Activated CD4-positive, alpha-beta T cell treated with anti-CD3 and anti-CD28 coated beads for 4 hours (primary cell): ENCODE measurements at places on chromosomes 3 and 15.

DNA sequence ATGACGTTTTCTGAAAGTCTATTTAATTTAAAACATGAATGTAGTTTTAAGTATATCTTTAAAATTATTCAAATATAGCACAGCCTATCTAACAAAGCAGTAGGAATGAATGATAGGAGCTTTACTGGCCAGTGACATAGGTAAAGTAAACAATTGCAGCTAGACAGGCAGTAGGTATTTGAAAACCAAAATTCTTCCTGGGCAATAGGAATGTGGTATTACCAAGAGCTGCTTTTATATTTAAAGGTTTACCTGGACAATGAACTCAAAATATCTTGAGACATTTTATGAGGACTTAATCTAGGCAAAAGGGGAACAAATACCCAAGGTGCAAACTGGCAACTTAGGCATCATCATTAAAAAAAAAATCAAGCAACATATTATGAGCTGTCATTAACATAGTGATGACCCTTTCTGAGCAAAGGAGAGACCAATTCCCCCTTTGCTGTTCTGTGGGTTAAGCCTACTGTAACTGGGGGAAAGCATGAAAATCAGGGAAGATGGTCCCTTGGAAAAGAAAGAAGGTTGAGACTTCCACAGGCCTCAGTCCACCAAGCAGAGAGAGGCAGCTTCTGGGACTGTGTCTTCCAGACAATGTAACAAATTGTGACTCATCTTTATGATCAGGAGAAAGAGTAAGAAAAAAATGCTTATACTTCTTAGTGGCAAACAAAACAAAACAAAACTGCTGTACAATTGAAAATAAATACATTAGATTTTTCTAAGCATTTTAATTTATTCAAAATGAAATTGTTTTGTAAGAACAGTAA lies 12.9 kb downstream of the ISL2 start:
- no peak for DNase-seq

DNA sequence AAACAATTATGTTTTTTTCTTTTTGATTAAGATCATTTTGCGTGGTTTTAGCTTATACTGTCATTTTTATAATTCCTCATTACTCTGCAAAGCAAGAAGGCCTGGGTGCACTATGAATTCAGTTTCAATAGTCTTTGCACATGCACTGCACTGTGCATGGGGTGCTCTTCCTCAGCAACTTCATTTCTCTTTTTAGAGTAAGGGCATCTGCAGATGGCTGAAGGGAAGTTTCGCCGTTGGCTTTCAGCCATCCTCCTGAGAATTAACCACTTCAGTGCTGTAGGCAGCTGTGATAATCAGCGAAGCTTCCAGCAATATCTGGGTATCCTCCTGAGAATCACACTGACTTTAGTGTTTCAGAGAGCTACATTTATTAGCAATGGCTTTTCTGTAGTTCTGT lies 284.8 kb downstream of the GBE1 start:
- no peak for DNase-seq

GRCh38 chr15:80572337-80572736 lies 122.8 kb upstream of the ABHD17C start:
- DNase-seq = no peak

GRCh38 chr3:160257606-160258005 lies 32.4 kb downstream of the C3orf80 start:
- no peak for DNase-seq

GRCh38 chr15:57692709-57693108 lies 13.8 kb upstream of the POLR2M start:
- no peak for DNase-seq

- DNase-seq = no peak
These were observed 234.3 kb upstream of the CCDC54 start for GRCh38 chr3:107142786-107143575.

DNA sequence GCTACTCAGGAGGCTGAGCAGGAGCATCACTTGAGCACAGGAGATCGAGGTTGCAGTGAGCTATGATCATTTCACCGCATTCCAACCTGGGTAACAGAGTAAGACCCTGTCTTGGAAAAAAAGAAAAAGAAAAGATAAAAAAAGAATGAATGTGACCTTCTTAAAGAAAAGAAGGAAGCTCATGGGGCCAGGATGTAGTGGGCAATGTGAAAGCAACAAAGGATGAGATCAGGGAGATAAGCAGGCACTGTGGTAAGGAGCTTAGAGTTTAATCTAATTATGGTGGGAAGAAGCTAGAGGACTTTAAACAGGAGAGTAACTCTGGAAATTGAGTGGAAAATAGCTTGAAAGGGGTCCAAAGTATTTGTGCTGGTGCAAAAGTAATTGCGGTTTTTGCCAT lies 231.6 kb upstream of the UBE2E2 start:
- no peak for DNase-seq

GRCh38 chr15:25884370-25884769 lies 21.2 kb upstream of the ATP10A start:
- DNase-seq = no peak

DNA sequence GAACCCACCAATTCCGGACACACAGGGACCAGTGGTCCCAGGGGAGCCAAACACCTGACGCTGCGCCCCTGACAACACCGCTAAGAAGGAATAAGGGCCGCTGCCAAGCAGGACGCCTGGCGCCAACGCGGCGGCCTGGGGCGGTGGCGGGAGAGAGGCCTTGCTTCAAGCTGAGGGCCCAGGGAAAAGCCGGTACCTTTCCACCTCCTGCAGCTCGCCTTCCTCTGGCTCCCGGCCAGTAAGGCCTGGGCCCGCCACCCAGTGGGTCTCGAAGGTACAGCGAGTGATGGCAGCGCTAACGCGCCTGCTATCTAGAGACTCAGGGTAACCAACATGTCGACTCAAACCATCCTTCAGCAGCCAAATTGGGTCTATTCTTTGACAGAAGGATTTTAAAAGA lies 1074.1 kb downstream of the SI start:
- DNase-seq = no peak

DNA sequence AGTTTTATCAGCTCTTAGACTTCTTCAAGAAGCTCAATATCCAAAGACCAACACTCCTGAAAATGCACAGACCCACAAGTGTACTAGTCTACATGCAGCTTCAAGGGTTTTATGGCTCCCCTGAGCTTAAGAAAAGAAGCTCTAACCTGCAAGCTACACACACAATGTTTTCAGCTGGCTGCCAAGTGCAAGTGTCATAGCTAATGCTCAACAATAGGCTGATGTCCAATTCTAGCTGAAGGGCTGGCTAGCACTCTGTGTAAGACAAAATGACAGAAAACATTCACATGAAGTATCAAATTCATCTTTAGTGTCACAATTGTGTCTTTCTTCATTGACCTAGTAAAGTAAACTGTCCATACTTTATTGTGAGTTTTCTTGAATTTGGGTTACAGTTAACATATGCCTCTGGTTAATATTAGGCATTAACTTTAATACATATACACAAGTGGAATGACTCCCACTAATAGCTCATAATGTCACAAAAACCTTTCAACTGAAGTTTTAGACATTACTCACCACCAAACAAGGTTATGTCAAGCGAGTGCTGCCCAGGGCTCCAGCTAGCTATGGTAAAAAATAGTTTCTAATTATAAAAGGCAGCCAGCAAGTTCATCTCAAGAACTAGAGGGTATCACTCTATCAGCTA lies 15.1 kb downstream of the ABI3BP start:
- no peak for DNase-seq

- peak; percentile 14 for DNase-seq
These were observed 626 bp downstream of the SEC62 start for GRCh38 chr3:169966951-169967915.

DNA sequence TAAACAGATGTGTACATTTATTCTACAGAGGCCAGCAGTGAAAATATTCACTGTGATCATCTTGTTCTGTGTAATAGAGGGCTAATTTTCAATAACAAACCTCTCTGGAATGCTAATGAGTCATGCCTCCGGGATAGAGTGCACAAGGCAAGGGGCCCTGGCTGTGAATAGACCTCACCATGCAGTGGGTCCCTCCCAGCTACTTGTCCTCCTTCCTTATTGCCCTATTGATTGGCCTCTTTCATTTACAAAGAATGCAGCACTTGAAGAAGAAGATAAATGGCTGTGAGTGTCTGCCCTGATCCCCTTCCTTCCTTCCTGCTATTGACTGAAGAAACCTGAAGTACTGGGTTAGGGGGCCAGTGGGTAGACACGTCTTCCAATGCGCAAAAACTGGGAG lies 436.3 kb downstream of the WDR72 start:
- no peak for DNase-seq

- no peak for DNase-seq
These were observed 10.4 kb downstream of the TMEM44 start for GRCh38 chr3:194622621-194623340.

- no peak for DNase-seq
These were observed 11.2 kb downstream of the SH3GL3 start for GRCh38 chr15:83458381-83458780.

DNA sequence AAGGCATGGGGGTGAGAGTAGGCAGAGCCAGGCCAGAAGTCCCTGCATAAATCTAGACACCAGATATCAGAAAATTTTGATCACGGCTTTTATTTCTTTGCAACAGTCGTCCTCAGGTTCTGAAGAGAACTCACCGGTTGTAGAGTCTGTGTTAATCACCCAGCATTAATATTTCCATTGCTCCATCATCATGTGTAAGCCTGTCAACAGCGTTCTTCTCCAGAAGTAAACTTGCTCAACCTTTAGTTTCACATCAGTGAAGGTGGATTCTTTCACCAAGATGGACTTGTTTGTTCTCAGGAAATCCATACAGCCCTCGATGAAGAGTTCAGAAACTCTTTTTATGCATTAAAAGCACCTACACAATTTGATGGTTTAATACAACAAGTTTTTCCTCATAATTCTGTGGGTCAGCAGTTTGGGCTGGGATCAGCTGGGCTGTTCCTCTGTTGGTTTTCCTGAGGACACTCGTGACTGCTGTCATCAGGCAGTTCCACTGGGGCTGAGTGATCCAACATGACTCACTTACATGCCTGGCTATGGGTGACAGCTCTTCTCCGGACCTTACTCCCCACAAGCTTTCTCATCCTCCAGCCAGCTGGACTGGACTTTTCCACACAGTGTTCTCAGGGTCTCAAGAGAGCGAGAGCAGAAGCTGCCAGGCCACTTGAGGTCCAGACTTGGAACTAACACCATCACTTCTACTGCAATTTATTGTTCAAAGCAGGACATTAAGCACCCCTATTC lies 303.4 kb downstream of the ZNF621 start:
- no peak for DNase-seq

DNA sequence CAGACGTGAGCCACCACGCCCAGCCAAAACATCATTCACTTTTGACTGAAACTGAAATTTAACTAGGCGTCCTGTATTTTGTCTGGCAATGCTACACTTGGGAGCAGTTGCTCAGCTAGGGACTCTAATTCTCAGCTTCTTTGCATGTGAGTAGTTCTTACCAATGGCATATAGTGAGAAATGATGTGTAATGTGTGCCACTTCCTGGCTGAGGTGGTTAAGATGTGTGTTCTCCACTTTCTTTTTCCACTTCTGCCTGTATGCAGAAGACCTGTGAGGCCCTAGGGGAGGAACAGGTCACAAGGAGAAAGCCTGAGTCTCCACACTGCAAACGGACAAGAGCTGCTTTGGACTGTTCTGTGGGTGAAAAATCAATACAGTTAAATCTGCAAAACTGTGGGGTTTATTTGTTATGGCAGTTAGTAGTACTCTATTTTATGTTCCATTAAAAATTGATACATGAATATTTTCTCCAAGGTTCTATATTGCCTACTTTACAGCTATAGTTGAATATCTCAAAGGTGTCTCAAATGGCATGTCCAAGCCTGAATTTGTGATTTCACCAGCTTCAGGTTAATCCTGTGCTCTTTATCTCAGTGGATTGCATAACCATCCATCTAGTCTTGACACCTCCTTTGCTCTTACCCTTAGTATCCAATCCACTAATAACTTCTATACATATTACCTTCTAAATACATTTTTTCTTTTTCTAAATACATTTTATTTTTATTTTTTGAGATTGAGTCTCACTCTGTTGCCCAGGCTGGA lies 59.3 kb downstream of the NR1D2 start:
- DNase-seq = no peak

- no peak for DNase-seq
These were observed at the start of gene CNTN3 for GRCh38 chr3:74614107-74614967. Gene CNTN3 (minus strand): TSS chr3:74614659. CDS start chr3:74521112, 93,547 bp downstream.

DNA sequence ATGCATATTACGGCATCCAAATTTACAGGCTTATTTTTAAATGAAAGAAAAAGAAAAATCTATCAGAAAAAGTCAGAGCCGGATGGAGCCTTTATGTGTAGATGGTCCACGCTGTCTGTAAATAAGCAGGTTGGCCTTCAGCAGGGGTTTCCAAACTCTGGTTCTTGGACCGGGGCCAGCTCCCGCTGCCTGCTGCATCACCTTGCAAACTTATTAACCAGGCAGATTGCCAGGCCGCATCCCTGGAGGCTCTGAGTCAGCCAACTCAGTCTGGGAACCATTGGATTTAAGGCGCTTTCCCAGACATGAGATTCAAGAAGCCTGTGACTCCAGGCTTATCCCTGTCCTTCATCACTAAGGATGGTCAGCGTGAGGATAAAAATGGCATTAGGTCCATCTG lies 212.4 kb downstream of the OPA1 start:
- no peak for DNase-seq

DNA sequence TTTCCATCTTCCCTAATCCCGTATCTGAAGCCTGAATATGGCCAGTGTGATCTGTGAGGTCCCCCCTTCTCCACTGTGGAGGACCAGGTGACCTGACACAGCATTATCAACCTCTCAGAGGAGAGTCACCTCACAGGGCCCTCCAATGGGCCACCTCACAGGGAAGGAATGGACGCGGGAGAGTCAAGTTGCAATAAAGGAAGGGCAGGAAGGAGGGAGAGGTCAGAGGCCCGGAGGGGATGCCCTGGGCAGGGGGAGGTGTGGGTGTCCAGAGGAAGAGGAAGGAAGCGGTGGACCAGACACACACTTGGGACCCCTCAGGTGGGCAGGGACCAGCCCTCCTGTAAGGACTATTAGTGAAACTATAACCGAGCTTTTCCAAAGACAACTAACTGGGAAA lies 14.6 kb upstream of the LRRC15 start:
- DNase-seq = no peak

DNA sequence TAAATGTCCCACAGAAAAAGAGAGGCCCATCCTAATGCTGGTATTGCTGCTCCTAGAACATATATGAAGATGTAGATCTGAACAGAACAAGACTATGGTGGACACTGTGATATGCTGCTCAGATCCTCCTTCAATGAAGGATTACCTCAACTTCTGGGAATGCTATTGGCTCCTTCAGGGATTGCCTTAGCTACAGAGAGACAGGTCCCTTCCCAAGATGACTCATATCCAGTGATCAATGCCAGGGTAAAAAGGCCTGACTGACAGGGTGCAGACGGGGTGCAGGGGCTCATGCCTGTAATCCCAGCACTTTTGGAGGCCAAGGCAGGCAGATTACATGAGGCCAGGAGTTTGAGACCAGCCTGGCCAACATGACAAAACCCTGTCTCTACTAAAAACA lies 20.5 kb upstream of the STAG1 start:
- DNase-seq = no peak
